Muscle of arm (tissue), 14 donors: ENCODE measurements at places on chromosomes 12 and 14. TPM values are rescaled to one million over a fixed set of nuclear protein-coding genes. Genes with fewer than 3 reads are reported as not detected.

Gene NELL2
- 2.4 TPM for polyA plus RNA-seq

Gene BCL11B
- polyA plus RNA-seq: 21.1 TPM

Gene LPCAT3
- 16.1 TPM for polyA plus RNA-seq

Gene YEATS4
- polyA plus RNA-seq: 13.1 TPM

Gene SMCO2
- not detected for polyA plus RNA-seq

Gene CCDC38
- 0.20 TPM for polyA plus RNA-seq

Gene ZNF410
- 33.2 TPM for polyA plus RNA-seq

Gene TAS2R42
- polyA plus RNA-seq: not detected

Gene ZFHX2
- 4.0 TPM for polyA plus RNA-seq

Gene TPH2
- not detected for polyA plus RNA-seq

Gene RIPK3
- 1.1 TPM for polyA plus RNA-seq

Gene KRT75
- not detected for polyA plus RNA-seq

Gene CTDSP2
- polyA plus RNA-seq: 199 TPM

Gene RNASE3
- polyA plus RNA-seq: 0.30 TPM

Gene KRT3
- polyA plus RNA-seq: not detected

Gene IL31
- not detected for polyA plus RNA-seq

Gene CRIP1
- polyA plus RNA-seq: 23.4 TPM

Gene SLC25A21
- polyA plus RNA-seq: 1.3 TPM

Gene MTERF2
- polyA plus RNA-seq: 27.0 TPM

Gene FGF23
- polyA plus RNA-seq: 0.15 TPM

Gene ETFBKMT
- polyA plus RNA-seq: 3.5 TPM

Gene GALNT16
- 28.7 TPM for polyA plus RNA-seq

Gene SPIC
- polyA plus RNA-seq: not detected

Gene TSPAN11
- polyA plus RNA-seq: 7.0 TPM

Gene AQP5
- polyA plus RNA-seq: 0.45 TPM

Gene ZDHHC17
- 67.1 TPM for polyA plus RNA-seq

Gene PAH
- polyA plus RNA-seq: 3.7 TPM

Gene CIROP
- not detected for polyA plus RNA-seq

Gene PLXNC1
- polyA plus RNA-seq: 28.1 TPM

Gene SERPINA1
- polyA plus RNA-seq: 5.1 TPM

Gene NGB
- polyA plus RNA-seq: not detected

Gene NAV3
- polyA plus RNA-seq: 14.4 TPM

Gene NRXN3
- polyA plus RNA-seq: 0.63 TPM

Gene KCNC2
- 0.18 TPM for polyA plus RNA-seq

Gene OTOGL
- 0.31 TPM for polyA plus RNA-seq

Gene KRT6C
- 0.99 TPM for polyA plus RNA-seq

Gene OLR1
- polyA plus RNA-seq: 2.5 TPM

Gene BATF
- polyA plus RNA-seq: 0.52 TPM

Gene TEX52
- polyA plus RNA-seq: 1.1 TPM

Gene CLEC9A
- polyA plus RNA-seq: 0.15 TPM
